ENCODE measurements at places on chromosomes 2 and 18.

DNA sequence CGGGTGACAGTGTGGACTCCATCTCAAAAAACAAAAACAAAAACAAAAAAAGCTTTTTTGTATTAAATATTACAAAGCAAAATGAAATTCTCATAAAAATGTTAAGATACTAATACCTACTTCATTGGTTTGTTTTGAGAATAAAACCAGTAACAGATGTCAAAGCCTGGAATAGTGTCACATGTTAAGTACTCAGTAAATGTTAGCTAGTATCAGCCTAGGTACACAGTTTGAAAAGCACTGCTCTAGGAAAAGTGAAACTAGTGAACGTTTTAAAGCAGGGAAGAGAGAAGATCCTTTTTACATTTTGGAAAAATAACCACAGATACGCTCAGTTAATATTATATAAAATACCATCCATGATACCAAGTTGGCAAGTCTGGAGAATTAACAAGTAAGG, 37.1 kb upstream of the ADAM17 start:
- DNase-seq: no peak

GRCh38 chr18:23887035-23887434, 127.5 kb upstream of the TTC39C start:
- DNase-seq: no peak

DNA sequence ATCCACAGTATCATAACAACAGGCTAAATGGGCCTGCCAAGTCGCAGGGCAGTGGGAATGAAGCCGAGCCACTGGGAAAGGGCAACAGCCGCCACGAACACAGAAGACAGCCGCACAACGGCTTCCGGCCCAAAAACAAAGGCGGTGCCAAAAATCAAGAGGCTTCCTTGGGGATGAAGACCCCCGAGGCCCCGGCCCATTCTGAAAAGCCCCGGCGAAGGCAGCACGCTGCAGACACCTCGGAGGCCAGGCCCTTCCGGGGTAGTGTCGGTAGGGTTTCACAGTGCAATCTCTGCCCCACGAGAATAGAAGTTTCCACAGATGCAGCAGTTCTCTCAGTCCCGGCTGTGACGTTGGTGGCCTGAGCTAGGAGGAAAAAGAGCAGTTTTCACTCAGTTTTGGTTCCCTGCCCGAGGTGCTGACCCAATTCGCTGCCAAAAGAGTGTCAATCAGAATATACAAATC, 32.2 kb downstream of the KCTD18 start:
- no peak for DNase-seq

- DNase-seq: no peak
Measured at GRCh38 chr2:124286089-124286783, 261.1 kb downstream of the CNTNAP5 start.

DNA sequence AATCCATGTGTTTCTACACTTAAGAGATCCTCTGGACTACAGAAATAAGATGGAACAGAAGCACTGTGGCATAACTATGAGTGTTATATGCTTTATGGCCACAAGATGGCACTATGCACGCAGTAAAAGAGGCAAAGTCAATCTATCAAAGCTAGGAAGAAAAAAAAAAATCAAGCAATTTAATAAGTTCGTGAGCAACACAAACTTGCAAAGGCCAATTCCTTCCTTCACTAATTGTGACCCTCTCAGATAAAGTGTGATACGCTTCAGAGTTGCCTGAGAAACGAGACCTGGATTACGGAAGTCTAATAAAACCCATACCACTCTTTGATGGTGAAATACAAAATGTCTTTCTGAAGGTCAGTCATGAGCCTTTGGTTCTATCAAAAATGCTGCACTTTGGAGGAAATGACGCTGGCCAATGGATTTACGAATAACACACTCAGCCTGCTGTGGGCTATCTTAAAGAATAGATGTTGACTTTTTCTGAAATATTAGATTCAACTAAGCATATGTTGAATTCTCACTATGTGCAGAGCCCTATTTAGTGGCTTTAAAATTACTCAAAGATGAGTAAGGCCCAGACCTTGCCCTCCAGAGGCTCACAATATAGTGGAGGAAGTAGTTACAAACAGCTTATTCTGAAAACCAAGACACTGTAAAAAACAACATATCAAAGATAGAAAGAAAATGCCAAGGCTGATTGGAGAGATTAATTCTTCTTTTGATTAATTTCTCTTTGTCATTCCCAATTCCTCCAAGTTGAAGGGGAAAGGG, 35.5 kb upstream of the TTR start:
- no peak for DNase-seq

- no peak for DNase-seq
Measured at GRCh38 chr2:152961351-152961750, 242.9 kb downstream of the ARL6IP6 start.
